ENCODE measurements at places on chromosomes 1 and 21.

DNA sequence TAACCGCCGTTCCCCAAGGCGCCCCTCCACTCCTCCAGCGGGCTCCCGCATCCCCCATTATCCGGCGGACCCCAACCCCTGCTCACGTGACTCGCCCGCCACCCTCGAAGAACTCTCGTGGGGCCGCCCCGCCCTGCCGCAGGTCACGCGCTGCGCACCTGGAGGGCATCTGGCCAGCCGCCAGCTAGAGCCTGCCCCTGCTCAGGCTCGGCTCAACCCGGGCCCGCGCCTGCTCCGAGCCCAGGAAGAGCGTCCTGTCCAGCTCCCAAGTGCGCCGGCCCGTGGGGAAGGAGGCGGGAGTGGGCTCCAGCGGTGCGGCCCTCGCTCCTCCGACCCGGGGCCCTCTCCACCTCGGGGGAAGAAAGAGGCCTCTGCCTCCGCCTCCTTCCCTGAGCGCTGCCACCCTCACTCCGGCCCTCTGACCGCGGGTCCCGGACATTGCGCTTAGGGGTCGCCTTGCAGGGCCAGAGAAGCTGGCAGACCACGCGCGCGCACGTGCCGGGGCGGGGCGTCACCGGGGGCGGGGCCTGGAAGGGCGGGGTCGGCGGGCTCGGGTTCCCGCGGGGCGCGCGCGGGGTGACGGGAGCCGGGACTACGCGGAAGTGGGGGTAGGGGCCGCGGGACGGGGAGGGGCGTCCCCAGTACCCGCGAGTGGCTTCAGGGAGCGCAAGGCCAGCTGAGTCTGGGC is 28.4 kb downstream of the HMGN2 start:
- ATAC-seq = peak; percentile 88

GRCh38 chr1:202148391-202148790 is 3.9 kb upstream of the ARL8A start:
- no peak for ATAC-seq

GRCh38 chr1:163467289-163467688 is 145.5 kb downstream of the NUF2 start:
- ATAC-seq = no peak

- no peak for ATAC-seq
Observed at GRCh38 chr21:42038826-42039425, 28.8 kb upstream of the ZBTB21 start.

- no peak for ATAC-seq
Observed at GRCh38 chr1:205357567-205357966, 845 bp upstream of the KLHDC8A start.

GRCh38 chr1:53089478-53090226 is 27.6 kb downstream of the PODN start:
- no peak for ATAC-seq

DNA sequence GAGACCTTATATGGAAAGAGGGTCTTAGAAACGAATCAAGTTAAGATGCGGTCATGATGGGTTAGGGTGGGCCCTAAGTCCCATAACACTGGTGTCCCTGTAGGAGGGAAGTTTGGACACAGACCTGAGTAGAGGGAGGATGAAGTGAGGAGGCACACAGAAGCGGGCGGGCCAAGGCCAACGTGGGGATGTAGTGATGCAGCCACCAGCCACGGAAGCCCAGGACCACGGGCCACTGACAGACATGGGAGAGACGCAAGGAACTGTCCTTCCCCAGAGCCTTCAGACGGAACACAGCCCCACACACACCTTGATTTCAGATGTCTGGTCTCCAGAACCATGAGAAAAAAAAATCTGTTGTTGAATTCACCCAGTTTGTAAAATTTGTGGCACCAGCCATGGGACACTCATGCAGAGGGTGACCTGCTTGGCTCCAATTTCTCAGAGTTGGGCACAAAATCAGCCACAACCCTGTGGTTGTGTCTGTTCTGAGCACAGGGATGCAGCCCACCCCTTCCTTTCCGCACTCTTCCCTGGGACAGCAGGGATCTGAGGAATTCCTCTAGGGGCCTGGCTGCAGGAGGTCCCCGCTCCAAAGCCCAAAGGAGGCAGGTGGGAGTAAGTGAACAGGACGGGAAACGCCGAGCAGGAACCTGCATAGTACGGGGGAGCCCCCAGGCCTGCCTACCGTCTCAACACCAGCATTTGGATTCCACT is 61.1 kb downstream of the RIPK4 start:
- ATAC-seq = no peak

DNA sequence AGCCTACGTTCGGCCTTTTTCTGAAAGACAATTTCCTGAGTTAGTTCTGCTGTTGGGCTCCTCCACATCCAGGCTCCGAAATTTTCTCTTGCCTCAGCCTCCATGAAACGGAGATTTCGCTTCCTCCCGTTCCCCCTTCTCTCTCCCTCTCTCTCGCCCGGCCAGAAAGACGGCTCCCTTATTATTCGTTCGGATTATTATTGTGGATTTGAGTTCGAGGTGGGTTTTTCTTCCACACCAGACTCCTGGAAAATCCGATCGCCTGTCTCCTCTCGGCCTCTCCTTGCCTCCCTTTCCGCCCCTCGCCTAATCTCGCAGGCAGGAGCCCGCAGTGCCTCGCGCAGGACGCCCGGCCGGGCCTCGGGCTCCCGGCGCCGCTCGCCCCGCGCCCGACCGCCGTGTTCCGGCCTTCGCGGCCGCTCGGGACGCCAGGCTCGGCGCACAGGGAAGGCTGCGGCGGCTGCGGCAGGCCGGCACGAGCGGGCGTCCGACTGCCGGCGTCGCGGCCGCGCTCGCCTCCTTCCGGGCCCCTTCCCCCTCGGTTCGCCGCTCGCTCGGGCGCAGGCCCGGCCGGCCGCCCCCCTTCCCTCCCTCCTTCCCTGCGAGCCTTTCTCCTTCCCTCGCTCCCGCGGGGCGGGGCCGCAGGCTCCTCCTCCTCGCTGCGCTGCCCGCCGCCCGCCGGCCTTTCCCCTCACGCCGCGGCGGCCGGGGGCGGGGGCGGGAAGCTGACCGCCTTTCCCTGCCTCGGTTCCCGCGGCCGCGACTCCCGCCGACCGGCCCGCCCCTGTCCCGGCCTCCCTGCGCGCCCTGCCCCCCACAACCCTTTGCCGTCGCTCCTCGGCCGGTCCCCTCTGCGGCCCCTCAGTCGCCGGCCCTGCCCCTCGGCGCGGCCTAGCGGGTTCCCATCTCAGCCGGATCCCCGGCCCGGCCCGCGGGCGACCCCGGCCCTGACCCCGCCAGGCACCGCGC is at the start of gene ARHGEF11:
ARHGEF11 (minus strand) TSS at position 493 of the 969 bp plus-strand sequence. CDS start 1,412 bp downstream, outside the sequence.
- peak; percentile 98 for ATAC-seq

- ATAC-seq = no peak
Observed at GRCh38 chr1:65921446-65921845, 128.8 kb downstream of the PDE4B start.

GRCh38 chr1:57882072-57882471 is 458.2 kb upstream of the DAB1 start:
- no peak for ATAC-seq

GRCh38 chr1:23026568-23026967 is 7.3 kb downstream of the KDM1A start:
- no peak for ATAC-seq

DNA sequence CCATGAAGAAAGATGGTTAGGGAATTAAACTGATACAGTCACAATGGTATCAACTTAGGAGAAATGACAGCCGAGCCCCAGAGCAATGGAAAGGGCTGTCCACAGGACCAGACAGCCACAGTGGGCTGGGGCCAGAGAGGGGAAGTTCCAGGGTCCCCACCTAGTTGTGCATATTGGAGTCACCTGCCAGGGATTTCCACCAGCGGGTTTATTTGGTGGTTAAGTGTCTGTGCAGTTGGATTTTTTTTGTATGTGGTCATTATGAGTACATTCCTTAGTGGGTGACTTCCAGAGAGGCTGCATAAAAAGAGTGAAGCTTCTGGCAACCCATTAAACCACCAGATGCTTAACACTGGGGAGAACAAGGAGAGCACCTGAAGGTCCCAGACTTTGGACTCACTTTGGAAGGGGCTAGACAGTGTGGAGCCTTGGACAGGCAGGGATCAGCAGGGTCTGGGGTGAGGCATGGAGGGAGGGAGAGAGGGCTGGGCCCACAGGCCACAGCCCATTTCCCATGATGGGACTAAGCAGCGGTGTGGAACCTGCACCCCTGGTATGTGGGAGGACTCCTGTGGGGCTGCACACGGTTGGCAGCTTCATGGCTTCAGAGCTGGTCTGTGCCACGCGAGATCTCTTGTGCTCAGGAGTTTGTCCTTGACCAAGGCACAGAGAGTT is 7.8 kb upstream of the PTTG1IP start:
- ATAC-seq = no peak

DNA sequence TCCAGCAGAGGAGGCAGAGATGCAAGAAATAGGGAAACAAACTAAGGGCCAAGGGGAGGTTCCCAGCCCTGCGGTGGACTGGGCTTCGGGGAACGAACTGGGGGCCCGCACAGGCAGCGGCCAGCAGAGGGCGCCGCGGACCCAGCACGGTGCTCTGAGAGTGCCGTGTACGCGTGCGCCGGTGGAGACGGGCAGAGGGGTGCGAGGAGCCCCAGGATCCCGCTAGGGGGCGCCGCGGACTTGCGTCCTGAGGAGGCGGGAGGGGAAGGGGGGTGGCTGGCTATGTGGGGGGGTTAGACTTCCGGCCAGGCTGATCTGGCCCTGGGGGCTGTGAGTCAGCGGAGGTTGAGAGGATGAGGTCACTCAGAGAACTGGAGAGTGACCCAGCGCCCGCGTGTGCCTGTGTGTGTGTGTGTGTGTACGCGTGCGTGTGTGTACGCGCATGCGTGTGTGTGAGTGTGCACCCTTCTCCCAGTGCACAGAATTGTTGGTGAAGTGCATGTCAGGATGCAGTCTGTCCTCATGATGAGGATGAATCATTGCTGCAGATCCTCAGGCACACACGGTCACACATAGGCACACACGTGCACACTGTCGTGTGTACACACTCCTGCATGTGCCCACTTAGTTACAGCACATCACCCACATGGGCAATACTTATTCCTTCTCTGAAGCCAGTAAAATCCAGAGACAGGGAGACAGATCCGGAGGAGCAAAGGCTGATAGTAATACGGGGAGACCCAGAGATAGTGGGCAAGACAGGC is 17.0 kb downstream of the NES start:
- ATAC-seq = peak; percentile 87

GRCh38 chr1:152188673-152189591 is 29.9 kb upstream of the RPTN start:
- peak; percentile 65 for ATAC-seq

- ATAC-seq = no peak
Observed at GRCh38 chr1:205047764-205048231, 4.8 kb downstream of the CNTN2 start.

DNA sequence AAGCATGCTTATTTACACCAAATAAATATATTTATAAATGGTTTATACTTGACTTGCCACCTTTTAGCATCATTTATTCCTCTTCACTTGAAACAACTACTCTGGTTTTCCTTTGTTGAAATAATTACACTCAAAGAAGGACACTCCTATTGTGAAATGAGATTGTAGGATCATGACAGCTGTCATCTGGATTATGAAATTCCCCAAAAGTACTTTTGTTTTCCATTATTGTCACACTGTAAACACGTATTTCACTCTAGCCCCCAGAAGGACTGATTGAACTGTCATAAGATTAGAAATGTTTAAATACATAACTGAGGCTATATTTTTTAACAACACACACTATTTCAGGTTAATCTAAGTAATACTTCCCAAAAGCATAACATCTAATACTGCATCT is 593.8 kb downstream of the LRRIQ3 start:
- ATAC-seq = no peak

DNA sequence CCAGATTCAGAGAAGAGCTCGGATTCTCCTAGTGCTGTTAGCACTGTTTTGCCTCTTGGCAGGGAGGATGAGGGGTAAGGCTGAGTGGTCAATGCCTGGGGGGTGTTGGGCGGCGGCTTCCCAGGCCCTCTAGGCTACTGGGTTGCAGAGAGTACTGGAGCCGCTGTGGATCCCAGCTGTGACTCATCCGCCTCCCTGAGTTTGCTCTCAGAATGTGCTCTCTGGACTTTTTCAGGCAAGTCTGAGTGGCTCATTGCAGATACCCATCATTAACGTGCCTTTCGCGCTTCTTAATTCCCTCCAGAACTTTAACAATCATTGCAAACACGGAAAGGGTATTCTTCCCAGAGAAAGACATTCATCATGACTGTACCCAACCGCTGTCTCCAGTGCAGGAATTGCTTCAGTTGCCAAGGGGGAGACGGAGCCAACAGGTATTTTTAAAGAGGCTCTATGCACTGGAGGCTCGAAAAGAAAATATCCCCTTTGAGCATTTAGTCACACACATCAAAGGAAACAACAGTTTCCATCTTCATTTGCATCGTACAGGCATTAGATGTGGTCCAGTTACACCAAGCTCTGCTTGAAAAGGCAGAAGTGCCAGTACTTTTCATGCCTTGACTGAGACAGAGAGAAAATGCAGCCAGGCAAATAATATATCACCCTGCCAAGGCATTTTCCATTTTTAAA is 14.4 kb upstream of the CAMTA1 start:
- peak; percentile 46 for ATAC-seq

GRCh38 chr1:49036700-49037099 is 260.0 kb upstream of the BEND5 start:
- no peak for ATAC-seq

- no peak for ATAC-seq
Observed at GRCh38 chr1:10835421-10835820, 39.0 kb upstream of the CASZ1 start.

DNA sequence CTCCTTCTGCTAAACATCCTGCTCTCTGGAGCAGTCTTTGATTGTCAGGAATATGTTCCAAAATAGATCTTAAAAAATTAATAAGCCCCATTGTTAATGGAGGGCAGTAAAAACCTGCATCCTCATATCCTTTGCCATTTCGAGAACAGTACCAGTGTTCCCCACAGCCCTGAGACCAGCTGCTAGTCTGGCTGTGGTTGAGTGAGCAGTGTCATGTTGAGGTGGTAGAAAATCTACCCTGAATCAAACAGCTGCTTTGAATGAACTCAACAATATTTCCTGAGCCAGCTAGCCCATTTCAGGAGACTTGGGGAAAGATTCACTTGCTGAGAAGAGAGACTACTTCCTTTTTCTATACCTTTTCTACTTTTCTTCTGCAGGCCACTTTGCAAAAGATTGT is 24.4 kb downstream of the FABP3 start:
- no peak for ATAC-seq

DNA sequence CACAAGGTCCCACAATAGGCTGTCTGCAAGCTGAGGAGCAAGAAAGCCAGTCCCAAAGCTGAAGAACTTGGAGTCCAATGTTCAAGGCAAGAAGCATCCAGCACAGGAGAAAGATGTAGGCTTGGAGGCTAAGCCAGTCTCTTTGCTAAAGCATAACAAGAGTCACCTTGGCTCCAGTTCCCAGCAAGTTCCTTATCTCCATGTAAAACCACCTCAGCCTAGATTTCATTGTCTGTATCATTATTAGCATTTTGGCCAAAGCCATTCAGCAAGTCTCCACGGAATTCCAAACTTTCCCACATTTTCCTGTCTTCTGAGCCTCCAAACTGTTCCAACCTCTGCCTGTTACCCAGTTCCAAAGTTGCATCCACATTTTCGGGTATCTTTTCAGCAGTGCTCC is 36.9 kb downstream of the PIGM start:
- no peak for ATAC-seq

Data from gastroesophageal sphincter (tissue), 4 donors.